Mucosa of gallbladder (tissue), 1 donor: ENCODE measurements at places on chromosomes 11 and 22. TPM values are rescaled to one million over a fixed set of nuclear protein-coding genes. Genes with fewer than 3 reads are reported as not detected.

Gene ZFPL1
- 44.4 TPM for total RNA-seq

Gene ART1
- not detected for total RNA-seq

Gene GPR152
- not detected for total RNA-seq

GRCh38 chr22:28029956-28030355, 110.9 kb upstream of the PITPNB start:
- no peak for DNase-seq

DNA sequence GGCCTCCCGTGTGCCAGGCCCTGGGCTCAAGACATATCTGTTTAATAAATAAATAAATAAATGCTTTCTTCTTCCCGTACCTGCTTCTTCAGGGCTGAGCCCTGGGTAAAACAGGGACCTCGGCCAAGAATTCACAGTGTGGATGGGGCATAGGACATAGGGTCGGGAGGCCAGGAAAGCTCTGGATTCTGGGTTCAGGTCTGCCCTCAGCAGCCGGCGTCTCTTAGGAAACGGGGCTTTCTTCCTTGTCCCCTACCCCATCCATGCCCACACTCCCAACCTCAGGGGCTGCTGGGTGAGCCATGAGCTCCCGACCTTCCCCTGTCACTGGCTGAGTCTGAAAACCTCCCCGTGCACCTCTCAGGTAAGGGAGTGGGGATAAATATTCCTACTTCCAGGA, 55.7 kb upstream of the ALX4 start:
- no peak for DNase-seq

- no peak for DNase-seq
Observed at GRCh38 chr11:119157063-119157462, 8.2 kb downstream of the ABCG4 start.

DNA sequence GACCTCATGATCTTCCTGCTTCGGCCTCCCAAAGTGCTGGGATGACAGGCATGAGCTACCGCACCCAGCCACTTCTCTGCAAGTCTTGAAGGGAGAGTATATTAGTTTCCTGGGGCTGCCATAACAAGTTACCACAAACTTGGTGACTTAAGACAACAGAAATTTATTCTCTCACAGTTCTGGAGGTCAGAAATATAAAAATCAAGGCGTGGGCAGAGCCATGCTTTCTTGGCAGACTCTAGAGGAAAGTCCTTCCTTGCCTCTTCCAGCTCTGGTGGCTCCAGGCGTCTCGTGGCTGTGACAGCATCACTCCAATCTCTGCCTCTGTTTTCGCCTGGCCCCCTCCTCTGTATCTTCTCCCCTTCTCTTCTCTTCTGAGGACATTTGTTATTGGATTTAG, 110.2 kb upstream of the NAV2 start:
- DNase-seq, result no peak

DNA sequence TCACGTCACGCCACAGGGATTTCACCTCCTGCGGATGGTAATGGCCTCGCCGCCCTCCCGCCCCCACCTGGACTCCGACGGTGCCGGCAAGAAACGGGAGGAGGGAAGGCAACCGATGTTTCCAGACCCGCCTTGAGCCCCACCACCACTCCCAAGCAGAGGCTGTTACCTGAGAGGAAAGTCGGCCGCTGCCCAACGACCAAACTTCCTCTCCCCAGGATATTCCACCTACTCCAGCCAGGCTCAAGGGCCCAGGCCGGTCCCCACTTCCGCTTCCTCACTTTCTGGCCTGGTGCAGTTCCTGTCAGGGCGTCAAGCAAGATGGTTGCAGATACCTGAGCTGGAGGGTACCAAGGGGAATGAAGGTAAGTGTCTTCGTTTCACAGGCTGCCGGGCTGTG, at the start of gene ENTHD1:
ENTHD1 (minus strand) TSS at position 235 of the 400 bp plus-strand sequence. CDS start 6,012 bp downstream, outside the sequence.
- DNase-seq, result no peak

- no peak for DNase-seq
Observed at GRCh38 chr11:23205156-23205871, 345.0 kb upstream of the CCDC179 start.

DNA sequence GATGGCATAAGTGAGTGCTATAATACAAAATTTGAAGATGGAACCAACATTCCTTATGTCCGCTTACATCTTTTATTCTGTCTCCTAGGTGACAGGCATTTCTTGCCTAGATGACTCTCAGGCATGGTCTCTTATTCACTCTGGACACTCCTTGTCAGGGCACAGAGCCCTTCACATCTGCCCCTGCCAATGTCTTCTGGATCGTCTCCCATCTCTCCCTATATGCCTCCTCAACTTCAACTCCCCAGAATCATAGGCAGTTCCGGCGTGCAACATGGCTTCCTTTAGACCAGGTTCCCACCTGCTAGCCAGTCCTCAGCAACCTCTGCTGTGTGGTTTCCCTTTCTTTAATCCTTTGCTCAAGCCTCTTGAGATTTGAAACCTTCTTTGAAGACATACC, 300.9 kb downstream of the TENM4 start:
- DNase-seq, result no peak

- DNase-seq, result no peak
Observed at GRCh38 chr11:99979042-99979441, 708.0 kb upstream of the ARHGAP42 start.

DNA sequence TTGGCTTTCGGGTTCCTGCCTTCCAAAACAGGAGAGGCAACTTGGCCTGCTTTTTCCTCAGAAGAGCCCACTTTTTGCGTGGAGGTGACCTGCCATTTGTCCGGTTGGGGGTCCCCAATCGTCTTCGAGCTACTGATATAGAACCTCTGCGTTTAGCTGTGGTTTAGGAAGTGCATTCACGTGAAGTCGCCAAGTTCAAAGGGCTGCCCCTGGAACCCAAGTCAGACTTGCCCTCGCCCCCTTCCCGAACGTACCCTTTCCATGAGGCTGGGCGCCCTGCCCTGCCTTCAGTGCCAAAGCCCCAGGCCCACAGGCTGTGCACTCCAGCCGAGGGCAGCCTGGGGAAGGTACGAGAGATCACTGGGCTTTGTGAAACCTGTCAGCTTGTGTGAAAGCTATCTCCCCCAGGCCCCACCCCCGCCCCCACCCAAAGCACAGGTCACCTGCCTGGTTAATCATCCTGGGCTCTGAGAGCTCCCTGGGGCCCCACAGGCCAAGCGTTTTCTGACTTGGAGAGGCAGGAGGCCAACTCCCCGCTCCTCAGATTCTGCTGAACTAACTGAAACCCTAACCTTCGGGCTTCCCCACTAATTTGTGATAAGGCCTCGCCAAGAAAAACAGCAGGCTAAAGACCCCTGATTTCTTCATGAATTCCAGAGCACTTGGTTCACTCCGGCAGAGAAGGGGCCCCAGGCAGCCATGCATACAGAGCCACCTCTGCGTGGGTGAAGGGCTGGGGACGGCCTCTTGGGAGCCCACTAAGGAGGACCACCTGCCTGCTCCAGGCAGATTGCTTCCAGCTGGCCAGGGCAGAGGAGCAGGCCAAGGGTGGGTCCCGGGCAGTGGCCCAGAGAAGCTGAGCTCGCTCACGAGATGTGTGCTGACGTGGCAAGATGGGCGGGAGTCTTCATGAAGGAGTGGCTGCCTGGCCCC, 25.8 kb upstream of the KCNQ1OT1 start:
- DNase-seq, result peak; percentile 42

- DNase-seq, result no peak
Observed at GRCh38 chr11:2186669-2187279, 15.2 kb upstream of the TH start.
